ENCODE measurements at places on chromosomes 3 and 15.

DNA sequence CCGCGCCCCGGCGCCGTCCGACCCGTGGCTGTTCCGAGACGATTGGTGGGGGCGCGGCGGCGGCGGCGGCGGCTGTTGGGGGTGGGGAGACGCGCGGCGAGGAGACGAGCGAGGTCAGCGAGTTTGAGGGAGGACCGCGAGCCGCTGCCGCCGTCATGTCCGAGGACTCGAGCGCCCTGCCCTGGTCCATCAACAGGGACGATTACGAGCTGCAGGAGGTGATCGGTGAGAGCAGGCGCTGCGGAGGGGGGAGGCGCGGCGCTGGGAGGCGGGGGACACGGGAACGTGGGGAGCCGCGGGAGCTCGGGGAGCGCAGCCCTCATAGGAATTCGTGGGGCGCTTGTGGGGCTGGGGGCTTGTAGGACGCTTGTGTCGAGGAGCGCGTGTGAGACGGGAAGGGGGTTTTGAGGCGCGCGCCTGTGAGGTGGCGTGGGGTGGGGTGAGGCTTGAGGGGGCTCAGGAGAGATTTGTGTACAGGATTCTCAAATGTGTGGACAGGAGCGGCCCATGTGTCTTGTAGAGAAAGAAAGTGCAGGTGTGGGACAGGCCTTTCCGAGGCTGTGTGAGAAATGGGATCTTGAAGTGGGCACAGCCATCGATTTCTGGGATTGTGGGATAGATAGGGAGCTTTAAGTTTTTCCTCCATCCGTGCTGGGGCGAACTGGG lies 518 bp downstream of the OXSR1 start:
- no peak for DNase-seq

- DNase-seq, result no peak
These were observed 974.6 kb downstream of the FHIT start for GRCh38 chr3:60276615-60277014.

GRCh38 chr3:24343084-24343783 lies 151.4 kb downstream of the THRB start:
- DNase-seq, result no peak

GRCh38 chr3:14577897-14578296 lies 37.8 kb upstream of the GRIP2 start:
- no peak for DNase-seq

- no peak for DNase-seq
These were observed 11.9 kb upstream of the CLASP2 start for GRCh38 chr3:33729993-33730392.

DNA sequence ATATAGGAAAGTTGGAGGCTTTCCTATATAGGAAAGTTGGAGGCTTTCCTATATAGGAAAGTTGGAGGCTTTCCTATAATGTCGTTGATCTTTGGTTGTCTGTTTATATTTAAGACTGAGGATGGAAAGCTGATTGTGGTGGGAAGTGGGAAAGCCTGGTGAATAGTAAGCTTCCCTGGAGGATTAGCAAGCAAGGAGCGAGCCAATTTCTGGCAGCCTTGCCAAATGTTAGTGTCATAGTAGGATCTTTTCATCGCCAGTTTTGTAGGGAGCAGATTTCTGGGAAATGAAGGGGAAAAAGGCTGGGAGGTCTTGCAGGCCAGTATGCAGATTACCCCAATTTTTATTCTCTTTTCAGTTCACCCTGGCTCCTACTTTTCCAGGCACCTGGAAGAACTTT lies 39.9 kb upstream of the CCNL1 start:
- peak; percentile 28 for DNase-seq

GRCh38 chr3:29167180-29167579 lies 113.7 kb upstream of the RBMS3 start:
- DNase-seq, result no peak

DNA sequence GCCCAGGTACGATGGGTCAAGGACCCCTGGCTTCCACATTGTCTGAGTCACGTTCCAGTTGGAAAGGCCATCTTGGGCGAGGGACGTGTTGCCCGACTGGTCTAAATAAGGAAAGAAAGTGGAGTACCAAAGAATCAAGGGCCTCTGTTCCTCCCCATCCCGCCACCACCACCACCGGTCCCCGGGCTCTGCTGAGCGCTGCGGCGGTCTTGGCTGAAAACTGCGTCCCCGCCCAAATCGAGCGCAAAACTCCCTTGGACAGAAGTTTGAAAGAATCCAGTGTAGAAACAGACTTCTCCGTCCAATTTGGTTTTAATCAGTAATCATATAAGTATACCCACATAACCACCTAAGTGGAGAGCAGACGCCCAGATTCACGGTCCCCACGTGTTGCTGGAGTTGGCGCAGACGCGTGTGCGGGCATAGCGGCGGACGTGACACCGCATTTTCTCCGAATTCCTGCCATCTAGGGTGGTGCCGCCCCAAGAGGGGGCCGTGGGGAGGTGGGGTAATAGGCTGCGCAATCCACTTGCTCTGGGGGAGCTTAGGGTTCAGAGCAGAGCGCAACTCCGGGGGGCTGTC lies 243.8 kb upstream of the TOPAZ1 start:
- DNase-seq, result no peak

DNA sequence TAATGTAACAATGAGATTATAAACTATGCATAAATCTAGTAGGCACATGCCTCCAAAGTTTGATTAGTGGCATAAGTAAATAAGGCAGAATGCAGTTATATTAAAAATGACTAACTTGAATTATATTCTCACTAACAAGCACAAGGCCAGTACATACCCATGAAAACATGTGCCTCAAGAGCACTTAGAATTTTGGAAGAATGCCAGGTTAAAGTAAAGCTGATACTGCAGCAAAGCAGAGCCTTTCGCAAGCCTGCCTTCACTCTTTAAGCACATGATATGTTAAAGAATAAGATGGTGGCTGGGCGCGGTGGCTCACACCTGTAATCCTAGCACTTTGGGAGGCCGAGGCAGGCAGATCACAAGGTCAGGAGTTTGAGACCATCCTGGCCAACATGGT lies 49.0 kb downstream of the KBTBD12 start:
- no peak for DNase-seq

- peak; percentile 69 for DNase-seq
These were observed 35.6 kb upstream of the TLE3 start for GRCh38 chr15:70133296-70133695.

DNA sequence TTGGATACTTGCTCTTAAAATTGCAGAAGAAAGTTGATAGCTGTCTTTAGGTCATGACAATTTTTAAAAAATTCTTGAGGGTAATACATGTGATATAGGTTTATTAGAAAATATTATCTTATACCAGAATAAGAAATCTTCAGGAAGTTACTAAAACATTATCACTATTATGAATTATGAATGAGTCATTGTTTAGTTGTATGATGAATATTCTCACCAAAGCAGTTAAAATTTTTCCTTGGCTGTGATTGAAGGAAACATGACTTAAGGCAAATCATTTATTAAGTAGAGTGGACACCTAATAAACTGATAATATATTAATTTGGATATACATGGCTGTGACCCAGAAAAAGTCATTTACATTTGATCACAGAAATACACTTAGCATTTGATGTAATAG lies 30.1 kb downstream of the APPL1 start:
- no peak for DNase-seq

DNA sequence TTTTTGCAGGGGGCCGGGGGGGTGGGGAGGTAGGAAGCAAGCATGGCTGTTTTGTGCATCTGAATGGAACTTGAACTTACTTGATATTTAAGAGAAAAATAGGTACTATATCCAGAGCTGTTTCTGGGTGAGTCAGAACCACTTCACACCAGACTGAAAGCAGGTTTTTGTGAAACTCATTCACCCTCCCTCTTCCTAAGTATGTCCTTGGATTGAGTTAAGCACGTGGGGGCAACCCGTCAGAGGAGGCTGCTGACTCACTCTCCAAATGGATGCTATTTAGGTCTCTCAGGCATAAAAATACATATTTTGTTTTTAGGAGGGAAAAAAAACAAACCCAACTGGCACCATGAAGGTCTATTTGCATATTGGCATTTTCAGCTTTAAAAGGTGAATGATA lies 270.3 kb downstream of the RYR3 start:
- no peak for DNase-seq

GRCh38 chr3:125594581-125595011 lies 701 bp downstream of the OSBPL11 start:
- no peak for DNase-seq

DNA sequence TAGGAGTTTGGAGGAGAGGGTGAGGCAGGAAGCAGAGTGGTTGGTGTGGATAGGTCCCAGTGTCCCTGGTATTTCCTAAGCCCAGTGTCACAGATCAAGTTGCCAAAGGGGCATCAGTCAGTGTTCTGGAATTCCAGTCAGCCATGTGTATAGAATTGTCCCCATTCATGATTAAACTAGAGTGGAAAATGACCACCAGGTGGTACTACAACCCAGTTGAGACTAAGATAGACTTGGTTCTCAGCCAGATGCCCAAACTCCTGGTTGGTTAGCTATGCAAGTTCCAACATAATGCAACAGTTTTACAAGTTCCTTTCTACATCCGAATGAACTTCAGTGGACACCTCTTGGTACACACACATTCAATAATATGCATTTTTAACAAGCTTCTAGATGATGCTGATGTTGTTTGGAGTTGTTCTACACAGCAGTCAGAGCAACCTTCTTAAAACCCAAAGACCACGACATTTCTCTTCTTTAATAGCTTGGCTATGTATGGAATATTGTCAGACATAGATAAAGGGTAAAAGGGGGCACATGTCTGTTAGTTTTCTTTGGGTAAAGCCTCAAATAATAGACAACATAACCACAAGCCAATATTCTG lies 8.4 kb upstream of the ATR start:
- peak; percentile 74 for DNase-seq

GRCh38 chr3:123194552-123194951 lies 7.2 kb upstream of the SEC22A start:
- DNase-seq, result peak; percentile 20

DNA sequence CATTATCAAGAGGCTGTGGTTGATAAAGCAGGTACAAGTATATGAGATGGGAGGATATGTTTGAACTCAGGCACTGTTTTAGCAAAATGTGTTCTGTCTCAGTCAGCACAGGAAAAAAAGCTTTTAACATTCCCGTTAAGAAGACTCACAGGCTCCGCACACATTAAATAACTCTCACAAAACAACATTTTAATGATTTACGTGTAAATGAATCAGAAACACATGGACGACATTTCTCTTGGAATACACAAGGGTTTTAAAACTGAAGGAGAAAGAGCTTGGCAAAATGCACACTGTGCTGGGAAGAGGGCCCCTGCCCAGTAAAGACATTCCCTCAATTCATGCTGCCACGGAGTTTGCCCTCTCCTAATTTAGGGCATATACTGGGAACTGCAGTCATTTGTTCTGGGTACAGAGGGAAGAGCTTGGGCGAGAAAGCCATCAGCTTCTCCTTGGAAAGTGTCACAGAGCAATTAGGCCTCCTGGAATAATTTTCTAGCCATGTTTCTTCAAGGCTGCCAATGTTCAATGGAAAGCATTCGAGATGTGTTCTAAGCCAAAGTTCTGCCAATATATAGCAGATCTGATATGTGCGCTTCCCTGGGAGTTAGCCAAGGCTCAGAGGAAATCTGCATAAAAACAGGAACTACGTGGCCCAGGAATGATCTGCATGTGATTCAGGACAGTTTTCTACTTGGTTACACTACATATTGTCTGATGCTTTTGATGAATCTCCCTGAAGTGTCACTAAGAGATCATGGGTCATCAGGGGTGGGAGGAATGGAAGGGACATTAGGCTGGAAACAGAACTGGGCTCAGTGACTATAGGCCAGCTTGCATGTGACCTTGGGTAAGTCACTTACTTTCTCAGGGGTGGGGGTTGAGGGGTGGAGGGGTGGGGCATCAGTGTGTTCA lies 2.2 kb upstream of the MASP1 start:
- DNase-seq, result no peak

DNA sequence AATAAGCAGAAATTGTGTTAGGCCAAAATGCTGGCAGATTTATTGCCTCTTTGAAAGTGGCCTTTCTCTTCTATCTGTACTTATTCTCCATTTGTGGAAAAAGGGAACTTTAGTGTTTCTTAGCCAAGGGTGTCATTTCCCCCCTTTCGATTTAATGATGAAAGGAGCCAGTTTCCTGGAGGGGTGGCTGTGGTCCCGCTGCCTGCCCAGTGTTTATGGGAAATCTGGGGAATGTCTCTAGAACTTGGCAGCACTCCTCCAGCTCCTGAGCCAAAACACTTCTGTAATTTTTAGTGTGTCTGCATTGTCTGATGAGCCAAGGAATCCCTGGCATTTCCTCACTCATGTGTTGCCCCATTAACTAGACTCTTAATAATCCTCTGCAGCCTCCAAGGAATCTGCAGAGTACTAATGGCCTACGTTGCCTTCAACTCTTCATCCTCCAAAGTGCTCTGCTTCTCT lies 448.8 kb downstream of the GRM7 start:
- DNase-seq, result peak; percentile 38

GRCh38 chr3:149442851-149443544 lies 31.5 kb upstream of the TM4SF4 start:
- DNase-seq, result no peak

GRCh38 chr15:40421246-40422157 lies 15.9 kb downstream of the IVD start:
- DNase-seq, result peak; percentile 85

DNA sequence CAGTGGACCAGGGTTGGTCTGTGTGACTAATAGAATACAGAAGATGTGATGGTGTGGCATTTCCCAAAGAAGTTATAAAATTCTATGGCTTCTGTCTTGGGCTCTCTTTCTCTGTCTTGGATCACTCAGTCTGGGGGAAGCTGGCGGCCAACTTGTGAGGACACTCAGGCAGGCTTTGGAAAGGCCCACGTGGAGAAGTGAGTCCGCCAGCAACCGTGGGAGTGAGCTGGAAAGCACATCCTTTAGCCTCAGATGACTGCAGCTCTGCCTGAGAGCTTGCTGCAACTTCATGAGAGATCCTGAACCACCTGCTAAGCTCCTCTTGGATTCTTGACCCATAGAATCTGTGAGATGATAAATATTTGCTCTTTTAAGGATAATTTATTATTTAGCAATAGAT lies 72.0 kb upstream of the RASGRP1 start:
- DNase-seq, result no peak

GRCh38 chr15:53835309-53835708 lies 75.8 kb upstream of the WDR72 start:
- DNase-seq, result no peak

DNA sequence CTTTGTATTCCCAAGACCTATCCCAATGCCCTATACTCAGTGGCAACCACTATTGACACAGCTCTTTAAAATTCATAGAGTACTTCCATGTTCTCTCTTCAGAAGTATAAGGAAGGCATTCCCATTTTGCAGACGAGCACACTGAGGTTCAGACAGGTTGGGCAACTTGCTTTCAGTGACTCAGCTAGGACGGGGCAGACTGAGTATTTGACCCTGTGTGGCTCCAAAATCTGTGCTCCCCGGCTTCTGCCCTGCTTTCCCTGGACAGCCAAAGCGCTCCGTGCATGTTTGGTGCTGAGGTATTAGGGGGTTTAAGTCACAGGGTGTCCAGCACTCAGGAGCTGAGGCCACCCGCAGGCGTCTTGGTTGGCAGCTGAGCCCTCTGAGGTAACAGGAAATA lies 59.5 kb downstream of the CEMIP start:
- no peak for DNase-seq

DNA sequence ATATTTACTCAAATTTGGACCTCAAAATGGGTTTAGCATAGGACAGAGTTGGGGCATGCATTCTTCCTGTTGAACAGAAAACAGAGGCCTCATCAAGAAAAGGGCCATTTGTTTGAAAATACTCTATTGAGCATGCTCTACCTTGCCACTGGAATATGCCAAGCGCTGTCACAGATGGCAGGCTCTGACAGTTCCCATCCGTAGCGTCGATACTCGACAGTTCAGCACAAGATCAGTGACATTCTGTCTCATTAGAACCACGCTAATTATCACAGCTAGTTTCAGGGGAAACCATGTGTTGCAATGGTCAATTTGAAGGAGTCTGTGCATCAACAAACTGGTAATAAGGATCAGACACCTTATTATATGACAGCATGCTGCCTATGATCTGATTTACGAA lies 54.5 kb downstream of the SATB1 start:
- DNase-seq, result no peak

GRCh38 chr3:194689493-194689944 lies 3.8 kb downstream of the FAM43A start:
- peak; percentile 63 for DNase-seq

All from spinal cord (tissue), 10 donors.